ENCODE measurements at places on chromosomes 11 and 22.

- no peak for DNase-seq
Observed at GRCh38 chr22:19016081-19016766, 80.1 kb upstream of the PRODH start.

DNA sequence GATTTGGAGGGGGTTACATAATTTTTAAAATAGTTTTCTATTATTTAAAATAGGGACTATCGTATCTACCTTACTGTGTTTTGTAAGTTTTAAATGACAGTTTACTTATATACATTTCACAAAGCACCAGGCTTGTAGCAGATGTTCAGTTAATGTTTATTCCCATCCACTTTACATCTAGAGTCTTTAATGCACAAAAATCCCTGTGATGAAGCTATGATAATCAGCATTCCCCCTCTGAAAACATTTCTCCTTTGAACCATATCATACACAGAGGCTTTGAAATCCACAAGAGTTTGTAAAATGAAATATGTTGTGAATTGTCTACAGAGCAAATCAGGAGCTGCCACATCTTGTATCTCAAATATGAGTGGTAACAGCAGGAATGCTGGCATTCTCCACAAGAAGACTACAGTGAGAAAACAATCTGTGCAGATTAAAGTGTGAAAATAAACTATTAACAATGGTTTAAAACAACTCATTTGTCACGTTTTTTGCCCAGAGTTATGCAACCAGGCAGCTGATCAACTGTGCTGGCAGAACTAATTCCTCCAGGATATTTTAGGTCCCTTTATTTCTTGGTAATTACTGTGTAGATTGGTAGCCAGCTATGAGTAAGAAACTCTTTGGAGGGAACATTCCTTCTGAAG, 699.1 kb upstream of the ARHGAP42 start:
- DNase-seq = no peak

GRCh38 chr11:95592471-95592870, 197.1 kb downstream of the FAM76B start:
- no peak for DNase-seq

- no peak for DNase-seq
Observed at GRCh38 chr22:30866811-30867271, 101.7 kb downstream of the MORC2 start.

- DNase-seq = peak; percentile 51
Observed at GRCh38 chr11:78079232-78080083, at the start of gene NDUFC2. TSS of gene NDUFC2 (minus strand) at chr11:78079862. CDS start at chr11:78079744, 118 bp downstream.

DNA sequence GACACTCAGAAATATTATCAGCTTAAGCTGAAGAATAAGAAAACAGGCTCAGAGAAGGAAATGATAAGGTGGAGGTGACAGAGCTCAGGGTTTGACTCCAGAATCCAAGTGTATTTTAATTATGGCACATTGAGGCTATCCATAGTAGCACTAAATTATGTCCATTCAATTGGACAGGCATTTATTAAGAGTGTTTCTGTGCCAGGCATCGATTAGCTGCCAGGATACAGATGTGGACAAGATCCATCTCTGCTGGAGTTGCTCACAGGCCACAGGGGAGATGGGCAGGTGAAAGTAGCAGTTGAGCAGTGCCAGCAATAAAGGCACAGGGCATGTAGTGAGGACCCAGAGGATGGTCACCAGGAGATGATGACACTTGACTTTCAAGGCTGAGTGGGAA, 592.5 kb downstream of the INSC start:
- no peak for DNase-seq

DNA sequence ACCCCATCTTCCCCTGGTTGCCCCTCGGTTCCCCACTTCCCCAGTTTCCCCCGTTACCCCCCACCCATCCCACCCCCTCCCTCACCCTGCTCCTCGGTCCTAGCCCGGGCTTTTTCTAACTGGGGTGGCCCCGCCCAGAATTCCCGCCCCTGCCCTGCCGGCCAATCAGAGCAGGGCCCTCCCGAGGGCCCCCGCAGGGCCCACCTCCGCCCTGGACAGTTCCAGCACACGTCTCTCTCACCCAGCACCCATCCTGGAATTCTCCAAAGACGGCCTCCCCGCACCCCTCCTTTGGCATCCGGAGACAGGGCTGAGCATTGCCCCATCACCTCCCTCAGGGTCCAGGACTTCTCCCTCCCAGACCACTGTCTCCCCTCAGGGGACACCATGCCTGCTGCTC, at the start of gene H19:
Gene H19 (minus strand): TSS at position 88 of the 400 bp plus-strand sequence.
- DNase-seq = no peak

DNA sequence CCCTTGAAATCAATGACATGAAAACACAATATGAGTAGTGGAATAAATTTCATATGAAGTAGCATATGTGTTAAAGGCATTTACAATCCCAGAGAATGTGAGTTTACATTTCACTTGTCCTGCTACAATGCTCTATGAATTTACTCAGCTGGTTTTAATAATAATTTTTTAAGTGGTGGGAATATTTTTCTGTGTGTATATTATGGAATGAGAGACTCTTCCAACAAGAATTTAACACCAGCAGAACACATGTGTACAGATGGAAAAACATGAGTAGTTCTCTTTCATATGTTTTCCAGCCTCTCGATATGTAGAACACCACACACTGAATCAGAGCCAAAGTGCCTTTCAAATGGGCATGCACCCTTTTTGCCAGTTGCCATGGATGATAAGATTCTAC, 170.4 kb downstream of the MAML2 start:
- no peak for DNase-seq

DNA sequence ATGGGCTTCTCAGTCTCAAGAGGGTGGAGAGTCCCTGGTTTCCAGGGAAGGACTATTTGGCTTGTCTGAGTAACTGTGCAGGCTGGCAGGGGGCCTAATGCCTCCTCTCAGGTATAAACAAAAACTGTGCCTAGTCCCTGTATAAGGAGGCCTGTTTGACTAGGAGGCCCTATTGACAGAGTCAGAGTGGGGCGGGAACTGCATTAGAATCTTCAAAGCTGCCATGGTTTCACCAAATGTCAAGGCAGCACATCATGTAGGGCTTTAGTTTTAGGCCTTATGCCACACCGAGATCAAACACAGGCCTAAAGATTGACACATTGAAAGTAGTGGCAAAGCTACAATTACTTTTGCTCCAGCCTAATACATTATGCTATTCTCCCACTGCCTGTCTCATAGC, 611.5 kb upstream of the B3GAT1 start:
- DNase-seq = no peak

DNA sequence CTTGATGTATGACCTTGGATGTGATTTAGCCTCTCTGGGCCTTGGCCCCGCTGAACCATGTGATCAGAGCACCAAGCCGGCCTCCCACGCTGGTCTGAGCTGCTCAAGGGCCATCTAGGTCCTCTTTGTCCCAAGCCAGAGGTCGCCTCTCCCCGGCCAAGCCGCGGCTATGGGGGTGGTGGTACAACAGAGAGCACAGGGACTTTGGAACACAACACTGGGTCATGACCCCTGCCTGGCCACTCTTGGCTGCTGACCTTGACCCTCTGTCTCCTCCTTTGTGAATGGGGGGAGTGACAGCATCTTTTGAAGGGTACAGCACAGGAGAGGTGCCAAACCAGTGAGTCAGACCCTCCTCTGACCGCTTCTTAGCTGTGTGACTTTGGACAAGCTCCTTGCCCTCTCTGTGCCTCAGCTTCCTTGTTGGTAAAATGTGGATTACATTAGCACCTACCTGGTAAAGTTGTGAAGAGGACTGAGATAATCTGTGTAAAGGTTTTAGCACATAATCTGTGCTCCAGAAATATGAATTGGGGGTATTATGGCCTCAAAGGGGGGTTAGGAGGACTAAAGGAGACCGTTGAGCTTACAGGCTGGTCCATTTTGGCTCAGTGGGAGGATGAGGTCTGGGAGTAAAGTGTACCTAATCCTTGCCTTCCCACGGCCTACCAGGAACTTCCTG, 4.7 kb downstream of the SCYL1 start:
- DNase-seq = no peak

GRCh38 chr11:100806296-100806695, 119.2 kb downstream of the ARHGAP42 start:
- DNase-seq = no peak

DNA sequence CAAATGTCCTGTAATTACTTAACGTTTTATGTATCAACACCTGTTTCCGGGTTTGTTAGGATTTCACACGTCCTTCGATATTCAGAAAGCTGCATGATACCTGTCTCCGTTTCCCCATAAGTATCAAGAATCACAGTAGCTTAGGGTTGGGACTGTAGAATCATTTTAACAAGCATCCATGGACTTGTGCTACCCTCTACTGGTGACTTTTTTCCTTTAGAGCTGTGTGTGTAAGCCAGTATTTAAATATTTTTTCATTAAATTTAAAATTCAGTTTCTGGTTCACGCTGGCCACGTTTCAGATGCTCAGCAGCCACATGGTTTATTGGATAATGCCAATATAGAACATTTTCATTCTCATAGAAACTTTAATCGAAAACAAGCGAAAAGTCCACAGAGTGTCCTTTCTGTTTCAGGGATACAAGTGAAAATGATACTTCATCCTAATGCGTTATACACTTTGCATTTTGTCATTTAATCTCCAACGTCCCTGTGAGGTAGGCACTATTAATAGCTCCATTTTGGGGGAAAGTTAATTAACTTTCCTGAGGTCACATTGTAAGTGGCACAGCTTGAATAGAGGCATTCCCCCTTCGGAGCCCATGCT, 61.5 kb upstream of the SLC25A18 start:
- DNase-seq = peak; percentile 38

DNA sequence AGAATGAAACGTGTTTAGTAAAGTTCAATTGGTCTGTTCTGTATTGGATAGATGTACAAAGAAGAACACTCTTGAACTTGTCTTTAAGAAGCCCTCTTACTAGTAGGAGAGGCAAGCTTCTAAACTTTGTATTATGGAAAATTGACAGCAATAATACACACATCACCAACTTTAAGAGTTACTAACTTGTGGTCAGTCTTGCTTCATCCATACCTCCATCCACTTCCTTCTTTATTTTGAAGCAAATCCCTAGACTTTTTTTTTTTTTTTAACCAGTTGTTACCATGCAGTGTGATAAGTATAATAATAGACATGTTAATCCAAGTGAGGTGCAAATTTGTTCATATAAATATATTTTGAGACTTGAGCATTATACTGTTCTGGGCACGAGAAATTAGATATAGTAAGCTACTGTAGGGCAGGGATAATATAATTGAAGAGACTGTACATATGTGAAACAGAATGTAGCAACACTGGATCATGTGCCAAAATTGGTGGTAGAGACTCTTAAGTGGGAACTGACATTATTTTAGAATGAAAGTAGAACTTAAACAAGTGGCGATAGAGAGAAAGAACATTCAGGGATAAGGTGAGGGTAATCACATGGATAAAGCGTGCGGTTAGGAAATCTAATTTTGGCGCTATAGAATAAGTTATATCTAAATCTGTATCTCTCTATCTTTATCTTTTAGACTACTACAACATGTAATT, 6.5 kb downstream of the FAR1 start:
- no peak for DNase-seq

DNA sequence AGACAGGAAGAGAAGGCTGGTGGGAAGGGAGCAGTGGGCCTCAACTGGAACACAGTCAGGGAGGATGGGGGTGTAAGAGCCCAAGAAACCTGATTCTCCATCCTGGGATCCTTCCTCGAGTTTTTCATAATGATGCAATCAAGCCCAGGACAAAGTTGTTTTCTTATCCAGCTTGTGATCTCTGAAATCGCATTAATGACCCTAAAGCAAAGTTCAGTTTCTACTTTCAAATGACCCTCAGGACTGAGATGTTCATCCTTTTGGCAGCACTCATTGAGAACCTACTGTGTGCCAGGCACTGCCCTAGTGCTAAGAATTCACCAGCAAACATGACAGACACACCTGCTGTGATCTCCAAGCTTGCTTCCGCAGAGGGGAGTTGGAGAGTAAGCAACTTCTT, 45.3 kb downstream of the ISX start:
- no peak for DNase-seq

DNA sequence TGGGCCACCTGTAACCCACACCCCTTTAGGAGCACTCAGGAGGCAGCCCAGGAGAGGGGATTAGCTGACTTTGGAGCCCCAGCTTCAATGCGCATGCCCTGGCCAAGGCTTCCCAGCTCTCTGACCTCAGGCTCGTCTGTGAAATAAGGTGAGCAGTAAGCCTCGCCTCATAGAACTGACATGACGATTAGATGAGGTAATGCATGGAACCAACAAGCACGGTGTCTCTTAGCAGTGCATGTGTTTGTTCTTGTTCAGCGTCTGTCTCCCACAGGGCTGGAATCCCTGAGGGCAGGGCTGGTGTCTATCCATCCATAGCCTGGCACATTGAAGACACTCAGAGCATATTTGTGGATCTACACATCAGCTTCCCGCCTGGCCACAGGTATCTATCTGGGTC, 415.4 kb downstream of the MN1 start:
- DNase-seq = no peak

DNA sequence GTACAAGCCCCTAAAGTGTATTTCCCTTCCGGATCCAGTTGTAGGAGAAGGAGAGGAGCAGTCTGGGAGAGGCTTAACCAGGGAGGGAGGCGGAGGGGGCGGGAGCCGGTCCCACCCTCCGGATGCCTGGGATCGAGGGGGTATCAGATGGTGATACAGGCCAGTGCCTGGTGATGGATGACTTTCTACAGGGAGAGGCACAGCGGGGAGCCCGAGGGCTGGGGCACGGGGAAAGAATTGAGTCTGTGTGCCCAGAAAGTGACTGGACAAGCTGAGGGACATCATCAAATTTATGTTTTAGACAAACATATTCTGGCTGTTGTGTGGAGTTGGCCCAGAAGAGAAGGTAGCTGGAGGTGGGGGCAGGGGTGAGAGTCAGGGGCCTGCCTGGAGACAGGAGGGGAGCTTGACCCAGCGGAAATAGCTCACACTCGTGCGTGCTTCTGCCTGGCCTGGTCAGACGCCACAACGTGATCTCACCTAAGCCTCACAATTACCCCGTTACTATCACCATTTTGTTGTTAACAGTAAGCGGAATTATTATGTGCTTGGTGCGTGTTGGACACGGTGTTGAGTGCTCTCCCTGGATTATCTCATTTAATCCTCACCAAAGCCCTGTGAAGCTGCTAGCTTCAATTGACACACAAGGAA, 42.4 kb downstream of the AMPD3 start:
- no peak for DNase-seq

GRCh38 chr11:34212566-34212965, 107.1 kb downstream of the NAT10 start:
- no peak for DNase-seq

GRCh38 chr11:117221775-117222517, 9.9 kb downstream of the PCSK7 start:
- DNase-seq = no peak
